H7 (cell line): ENCODE measurements at places on chromosomes 2 and 18.

DNA sequence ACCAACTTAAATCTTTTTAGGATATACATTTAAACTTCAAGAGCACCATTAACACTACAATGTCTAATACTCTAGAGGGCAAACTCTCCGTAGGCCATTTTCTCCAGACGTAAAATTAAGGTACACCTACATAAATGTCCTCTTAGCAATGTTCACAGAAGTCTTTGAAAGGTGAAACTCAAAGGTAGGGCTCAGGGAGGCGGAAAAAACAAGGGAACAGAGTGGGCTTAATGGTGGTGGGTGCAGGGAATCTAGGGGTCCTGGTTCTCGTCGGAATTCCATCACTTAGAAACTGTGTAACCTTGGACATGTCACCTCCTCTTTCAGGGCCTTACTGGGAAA lies 668 bp downstream of the NFU1 start:
- DNase-seq = no peak

DNA sequence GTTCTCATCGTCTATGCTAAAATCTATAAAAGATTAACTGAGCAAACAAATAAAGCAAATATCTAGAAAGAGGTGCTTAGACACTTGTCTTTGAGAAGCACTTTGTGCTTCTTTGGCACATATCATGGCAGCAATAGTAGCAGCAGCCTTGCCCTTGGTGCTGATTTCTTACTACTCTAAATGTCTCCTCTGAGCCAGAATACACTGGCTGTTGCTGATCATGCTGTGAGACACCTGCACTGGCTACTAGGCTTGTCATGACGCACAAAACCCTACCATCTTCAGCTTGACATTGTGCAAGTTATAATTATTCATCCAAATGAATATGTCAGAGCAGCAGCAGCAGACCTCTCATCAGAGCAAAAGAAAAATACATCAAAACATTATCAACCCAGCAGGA lies 46.7 kb downstream of the FANCL start:
- no peak for DNase-seq

DNA sequence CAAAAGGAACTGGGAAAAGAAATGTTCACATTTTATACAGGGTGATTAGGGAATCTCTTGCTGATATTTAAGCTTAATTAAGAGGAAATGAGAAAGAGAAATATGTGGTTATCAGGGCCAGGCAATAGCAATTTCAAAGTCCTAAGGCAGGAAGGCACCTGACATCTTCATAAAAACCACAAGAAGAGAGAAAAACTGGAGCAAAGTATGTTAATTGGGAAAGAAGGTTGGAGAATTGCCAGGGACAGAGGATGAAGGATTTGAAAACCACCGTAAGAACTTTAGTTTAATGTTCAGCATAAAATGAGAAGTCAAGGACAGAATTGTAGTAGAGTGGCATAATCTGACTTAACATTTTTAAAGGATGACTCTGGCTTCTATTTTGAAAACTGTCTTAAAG lies 691.8 kb upstream of the NRXN1 start:
- no peak for DNase-seq

GRCh38 chr2:3453190-3453999 lies 65.9 kb downstream of the ADI1 start:
- peak; percentile 29 for DNase-seq

DNA sequence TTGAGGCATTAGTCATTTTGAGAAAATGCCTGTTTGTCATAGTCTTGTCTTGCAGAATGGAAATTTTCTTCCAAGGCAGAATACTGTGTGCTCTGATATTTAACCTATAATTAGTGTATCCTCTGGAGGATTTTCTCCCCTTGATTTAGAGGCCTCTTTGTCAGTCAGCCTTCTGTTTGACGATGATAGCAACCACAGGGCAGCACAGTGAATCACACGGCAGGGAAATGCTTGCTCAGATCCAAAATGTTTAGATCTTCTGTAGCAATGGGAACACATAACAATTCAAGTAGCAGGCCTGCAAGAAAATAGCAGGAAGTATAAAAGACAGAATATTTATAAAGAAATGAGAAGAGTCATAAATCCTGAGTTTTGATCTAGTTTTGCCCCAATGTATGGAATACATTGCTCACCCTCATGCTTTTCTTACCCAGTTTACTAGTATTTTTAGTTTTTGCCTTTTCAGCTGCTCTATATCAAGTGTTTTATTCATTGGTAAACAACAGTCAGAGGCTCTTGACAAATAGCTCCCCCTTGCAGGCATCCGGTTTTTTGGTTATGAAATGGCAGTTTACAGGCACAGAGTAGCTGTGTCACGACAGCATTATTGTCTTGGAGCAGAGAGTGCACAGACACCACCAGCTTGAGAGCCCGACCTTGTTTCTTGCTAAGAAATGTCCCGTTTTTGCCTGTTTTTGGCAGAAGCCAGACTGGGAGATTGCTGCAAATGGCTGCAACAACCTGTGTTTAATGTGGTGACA lies 185.1 kb downstream of the MYO3B start:
- DNase-seq = no peak

DNA sequence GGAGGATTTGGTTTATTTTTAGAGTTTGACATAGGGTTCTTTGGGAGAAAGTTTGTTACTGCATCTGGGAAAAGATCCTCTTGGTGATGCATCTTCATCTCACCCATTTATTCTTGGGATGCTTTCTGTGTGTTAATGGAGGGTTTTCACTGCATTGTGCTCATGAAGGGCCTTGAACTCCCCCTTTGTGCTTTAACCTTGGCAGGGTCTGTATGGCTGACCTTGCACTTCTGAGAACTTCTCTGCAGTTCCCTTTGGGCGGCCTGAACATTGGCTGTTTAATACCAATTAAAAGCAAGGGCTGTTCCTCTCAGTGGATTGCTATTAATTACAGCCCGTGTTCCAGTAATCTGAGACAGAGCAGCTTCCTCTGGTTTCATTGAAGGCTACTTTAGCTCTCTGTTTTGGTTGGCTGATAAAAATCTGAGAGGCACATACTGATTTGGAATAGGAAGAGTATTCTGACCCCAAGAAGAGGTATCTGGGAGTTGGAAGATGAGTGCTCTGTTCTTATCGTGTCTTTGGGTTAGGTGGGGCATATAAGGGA lies 37.5 kb downstream of the FMNL2 start:
- DNase-seq = no peak

DNA sequence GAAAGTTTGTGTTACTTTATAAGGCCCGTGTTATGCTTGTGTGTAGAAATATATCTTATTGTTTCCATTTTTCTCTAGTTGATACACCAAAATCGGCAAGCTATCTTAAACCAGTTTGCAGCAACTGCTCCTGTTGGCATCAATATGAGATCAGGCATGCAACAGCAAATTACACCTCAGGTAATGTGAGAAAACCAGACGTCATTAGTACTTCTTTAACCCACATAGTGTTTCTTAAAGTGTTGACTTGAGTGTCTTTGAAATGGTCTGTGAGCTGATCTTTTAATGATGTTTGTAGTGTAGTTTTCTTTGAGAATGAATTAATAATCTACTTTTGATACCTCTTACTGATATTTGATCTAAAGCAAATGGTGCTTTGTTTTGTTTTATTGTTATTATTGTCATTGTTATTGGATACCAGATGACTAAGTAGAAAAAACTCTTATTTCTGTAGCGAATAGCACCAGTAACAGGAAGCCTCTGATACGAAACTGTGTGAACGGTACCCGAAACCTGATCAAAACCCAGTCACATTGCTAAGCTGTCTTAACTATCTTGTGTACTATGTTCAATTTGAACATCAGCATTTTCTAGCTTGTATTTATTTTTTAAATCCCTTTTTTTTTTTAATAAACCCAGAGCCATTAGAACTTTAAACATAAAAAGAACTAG lies 53.7 kb downstream of the PTRHD1 start:
- no peak for DNase-seq

DNA sequence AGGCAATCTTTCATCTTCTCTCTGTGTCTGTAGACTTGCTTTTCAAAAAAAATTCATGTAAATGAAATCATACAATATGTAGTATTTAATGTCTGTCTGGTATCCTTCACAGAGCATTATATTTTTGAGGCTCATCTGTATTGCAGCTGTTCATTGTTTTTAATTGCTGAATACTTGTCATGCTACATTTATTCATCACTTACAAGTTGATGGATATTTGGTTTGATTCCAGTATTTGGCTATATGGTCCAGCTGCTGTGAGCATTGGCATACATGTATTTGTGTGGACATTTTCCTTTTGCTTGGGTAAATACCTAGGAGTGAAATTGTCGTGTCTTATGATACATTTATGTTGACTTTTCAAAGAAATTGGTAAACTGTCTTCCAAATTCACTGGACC lies 441.4 kb downstream of the DCDC2C start:
- DNase-seq = no peak

DNA sequence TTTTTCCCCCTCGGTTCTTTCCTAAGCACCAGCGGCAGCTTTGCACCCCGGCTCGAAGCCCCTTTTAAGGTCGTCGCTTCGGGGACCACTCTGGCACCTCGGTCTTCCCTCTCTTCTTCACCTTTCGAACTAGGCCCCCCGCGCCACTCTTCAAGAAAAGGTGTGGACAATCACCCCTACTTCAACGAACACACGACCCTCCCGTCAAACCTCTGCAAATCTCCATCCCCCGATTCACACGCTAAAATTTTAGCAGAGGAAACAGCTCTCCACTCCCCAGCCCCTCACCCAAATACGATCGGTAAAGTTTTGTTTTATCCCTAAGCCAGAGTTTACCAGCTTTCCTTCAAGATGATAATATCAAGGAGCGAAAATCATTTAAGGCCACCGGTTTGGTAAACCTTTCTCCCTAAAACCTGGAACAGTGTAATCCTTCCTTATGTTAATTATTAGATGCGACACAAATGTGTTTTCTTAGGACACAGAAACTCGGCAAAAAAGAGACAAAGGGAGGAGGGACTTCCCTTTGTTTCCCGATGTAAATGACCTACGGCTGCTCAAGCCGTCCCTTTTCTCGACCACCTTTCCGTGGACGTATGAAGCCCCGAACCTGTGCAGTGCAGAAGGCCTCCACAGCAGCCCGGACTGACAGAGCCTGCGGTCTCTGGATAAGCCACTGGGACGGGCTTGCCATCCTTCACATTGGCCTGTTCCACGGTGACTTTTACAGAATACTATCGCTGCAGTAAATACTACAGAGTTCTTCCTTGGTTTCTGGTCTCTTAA lies 85.2 kb downstream of the RBMS1 start:
- peak; percentile 37 for DNase-seq

DNA sequence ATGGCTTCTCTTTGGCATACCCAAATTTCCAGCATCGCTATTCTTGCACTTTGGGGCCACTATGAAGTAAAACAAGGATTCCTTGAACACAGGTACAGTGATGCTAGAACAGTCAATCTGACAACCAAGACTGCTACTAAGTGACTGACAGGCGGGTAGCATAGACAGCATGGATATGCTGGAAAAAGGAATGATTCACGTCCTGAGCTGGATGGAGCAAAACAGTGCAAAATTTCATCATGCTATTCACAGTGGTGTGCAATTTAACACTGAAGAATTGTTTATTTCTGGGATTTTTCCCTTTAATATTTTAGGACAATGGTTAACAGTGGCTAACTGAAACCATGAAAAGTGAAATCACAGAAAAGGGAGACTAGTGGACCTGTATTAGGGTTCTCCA lies 1511.2 kb upstream of the ZEB2 start:
- no peak for DNase-seq

GRCh38 chr2:237300739-237301138 lies 113.2 kb downstream of the COL6A3 start:
- DNase-seq = no peak

DNA sequence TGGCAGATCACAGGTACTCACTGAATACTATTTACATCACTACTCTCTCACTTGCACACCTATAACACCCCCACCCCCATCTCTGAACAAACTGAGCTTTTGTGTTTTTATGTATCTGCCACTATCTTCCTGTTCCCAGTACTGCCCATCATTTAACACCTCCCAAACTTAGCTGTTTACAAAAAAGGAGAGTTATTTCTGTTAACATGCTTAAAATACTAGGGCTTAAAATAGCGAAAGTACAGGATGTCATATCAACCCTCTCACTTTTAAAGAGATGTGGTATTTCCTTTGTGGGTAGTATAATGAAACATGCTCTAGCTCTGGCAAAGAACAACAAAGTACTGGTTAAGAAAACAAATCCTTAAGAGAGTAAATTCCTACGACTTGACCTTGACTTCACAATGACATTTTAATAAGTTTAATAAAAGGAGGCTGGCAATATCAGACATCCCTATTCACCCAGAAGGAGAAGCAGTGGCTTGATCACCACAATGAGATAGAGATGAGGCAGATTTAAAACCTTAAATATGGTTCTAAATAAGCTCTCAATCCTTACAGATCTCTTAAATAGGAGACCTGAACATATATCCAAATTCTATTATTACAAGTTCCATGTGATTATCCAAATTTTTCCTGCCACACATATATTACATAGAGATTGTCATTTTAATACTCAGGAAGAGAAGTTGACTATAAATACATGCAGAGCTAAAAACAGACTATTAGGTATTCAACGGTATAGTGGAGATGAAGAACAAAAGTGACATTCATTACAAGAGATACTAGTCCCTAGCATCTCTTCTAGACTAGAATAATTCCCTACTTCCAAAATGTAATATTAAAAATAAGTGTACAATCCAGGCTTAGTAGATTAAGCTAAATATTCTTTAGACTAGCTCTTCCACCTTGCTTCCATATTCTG lies 36.9 kb downstream of the TRAK2 start:
- DNase-seq = no peak

GRCh38 chr2:219180961-219181360 lies 2.9 kb downstream of the RETREG2 start:
- DNase-seq = no peak

- no peak for DNase-seq
Measured at GRCh38 chr2:149740490-149740889, 152.9 kb upstream of the MMADHC start.

DNA sequence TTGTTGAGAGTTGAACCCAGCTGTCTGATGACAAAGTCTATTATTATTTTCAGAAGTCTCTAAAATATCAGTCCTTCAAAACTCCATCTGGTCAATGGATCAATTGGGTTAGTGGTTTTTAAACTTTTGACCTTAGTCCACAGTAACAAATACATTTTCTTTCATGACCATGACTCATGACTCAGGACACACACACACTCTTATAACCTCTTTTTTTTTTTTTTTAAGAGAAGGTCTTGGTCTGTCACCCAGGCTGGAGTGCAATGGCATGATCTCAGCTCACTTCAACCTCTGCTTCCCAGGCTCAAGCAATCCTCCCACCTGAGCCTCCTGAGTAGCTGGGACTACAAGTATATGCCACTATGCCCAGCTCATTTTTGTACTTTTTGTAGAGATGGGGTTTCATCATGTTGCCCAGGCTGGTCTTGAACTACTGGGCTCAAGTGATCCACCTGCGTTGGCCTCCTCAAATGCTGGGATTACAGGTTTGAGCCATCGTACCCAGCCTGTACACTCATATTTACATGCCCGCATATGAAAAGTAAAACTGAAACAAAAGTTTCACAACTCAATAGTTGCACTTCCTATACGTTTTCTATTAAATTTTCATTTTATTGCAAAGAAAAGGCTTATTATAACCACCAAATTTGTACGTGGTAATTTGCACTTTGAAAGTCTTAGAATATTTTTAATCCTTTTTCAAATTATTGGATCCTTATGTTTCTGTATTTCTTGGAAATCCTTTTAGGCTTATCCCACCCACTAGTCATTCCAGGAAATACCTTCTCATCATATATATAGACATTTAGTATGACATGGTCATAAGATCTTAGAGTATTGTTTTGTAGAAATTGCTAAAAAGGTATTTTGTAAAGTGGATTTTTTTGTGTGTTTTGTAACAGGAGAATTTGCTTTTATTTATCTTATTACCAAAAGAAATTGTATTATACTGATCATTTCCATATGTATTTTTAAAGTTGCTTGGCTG lies 199.0 kb downstream of the LPIN1 start:
- DNase-seq = no peak
